ENCODE measurements at places on chromosomes 1 and 21.

DNA sequence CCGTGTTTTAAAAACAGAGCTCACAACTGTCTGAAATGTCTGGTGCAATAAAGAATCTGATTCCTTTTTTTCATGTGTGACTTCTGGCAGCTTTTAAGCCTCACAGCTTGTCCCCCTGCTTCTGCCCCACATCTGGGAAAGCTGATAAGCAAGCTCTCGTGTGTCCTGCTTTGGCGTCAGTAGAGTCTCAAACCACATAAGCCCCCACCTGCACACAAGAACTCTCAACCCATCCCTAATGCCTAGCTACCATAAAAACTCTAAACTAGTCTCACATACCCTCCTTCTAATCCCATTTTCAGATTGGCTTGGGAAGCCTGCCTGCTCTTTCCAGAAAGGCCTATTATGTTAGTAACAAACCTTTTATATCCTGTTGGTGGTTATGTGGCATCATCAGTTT is 94.6 kb upstream of the DAB1 start:
- DNase-seq: no peak

GRCh38 chr1:175320804-175321203 is 128.2 kb upstream of the KIAA0040 start:
- DNase-seq: no peak

DNA sequence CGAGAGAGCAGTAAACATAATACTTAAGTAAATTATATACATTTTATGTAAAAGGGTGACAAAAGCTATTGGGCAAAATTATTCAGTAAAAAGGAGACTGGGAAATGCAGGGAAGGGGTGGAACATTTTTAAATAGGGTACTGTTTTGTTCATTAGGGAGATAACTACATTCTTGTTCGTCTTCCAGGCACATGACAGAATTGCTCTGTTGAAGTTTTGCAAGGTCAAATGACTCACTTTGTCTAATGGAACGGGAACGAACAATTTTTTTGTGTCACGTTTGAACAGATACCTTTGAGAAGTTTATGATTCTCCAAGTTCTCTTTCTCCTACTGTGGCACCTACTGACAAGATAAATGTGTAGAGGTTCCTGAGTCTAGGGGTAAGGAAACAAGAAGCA is 382.3 kb upstream of the ZRANB2 start:
- DNase-seq: no peak

GRCh38 chr1:30359539-30360220 is 363.7 kb downstream of the MATN1 start:
- DNase-seq: no peak

GRCh38 chr21:37619464-37619974 is 252.9 kb downstream of the DYRK1A start:
- no peak for DNase-seq

Measured in CD4-positive, alpha-beta T cell (primary cell).